ENCODE measurements at places on chromosomes 13 and 19.

DNA sequence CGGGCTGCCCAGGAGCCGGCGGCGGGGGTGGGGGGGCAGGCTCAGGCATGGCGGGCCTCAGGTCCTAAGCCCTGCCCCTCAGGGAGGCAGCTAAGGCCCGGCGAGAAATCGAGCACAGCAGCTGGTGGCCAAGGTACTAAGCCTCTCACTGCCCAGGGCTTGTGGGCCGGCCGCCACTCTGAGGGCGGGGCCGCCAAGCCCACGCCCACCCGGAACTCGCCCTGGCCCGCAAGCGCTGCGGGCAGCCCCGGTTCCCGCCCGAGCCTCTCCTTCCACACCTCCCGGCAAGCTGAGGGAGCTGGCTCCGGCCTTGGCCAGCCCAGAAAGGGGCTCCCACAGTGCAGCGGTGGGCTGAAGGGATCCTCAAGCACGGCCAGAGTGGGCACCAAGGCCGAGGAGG is 33.1 kb downstream of the PCDH8 start:
- no peak for DNase-seq

GRCh38 chr13:28819046-28819730 is 951 bp upstream of the MTUS2 start:
- DNase-seq, result no peak

GRCh38 chr19:14203177-14203576 is 2.8 kb downstream of the ADGRL1 start:
- DNase-seq, result no peak

GRCh38 chr13:101626925-101627555 is 174.6 kb downstream of the ITGBL1 start:
- DNase-seq, result no peak

GRCh38 chr19:7561325-7561724 is 25.8 kb downstream of the PNPLA6 start:
- DNase-seq, result no peak

DNA sequence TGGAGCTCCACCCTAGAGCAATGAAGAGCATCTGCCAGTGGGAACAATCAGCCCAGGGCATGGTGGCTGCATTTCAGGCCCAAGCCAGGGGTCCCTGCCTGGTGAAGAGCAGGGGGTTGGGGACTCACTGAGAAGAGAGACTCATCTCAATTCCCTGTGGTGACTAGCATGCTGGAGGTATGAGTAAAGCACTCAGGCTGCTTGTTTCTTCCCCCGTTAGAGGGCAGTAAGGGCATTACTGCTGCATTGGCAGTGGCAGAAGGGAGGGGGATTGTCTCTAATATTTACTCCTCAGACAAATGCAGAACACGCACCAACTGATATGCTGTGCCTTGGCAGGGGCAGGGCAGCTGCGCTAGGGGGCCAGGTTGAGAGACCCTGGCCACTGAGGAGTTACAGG is 329.1 kb downstream of the SLITRK5 start:
- no peak for DNase-seq
